ENCODE measurements at places on chromosomes 13 and 19.

DNA sequence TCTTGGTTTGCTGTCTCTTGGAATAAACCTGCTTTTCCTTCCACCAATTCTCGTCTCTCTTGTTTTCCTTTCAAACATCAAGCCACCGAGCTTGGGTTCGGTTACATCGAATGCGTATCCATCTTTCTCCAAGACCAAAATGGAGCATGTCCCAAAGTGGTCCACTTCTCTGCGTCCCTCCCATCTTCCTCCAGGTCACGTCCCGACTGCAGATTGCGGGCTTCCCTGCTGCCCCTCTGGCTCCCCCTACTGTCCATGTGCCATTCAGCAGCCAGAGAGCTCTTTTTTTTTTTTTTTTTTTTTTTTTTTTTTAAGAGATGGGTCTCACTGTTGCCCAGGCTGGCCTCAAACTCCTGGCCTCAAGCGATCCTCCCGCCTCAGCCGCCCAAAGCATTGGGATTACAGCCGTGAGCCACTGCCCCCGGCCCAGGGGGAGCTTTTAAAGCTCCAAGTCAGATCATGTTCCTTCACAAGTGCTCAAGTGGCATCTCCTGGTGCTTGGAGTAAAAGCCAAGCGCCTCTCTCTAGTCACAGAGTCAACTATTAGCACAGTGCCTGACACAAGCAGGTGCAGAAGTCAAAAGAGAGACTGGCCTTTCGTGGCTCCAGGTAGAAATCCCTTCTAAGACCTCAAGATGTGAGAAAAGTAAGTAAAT lies 10.0 kb downstream of the COL5A3 start:
- no peak for DNase-seq

GRCh38 chr19:13622766-13623715 lies 116.8 kb upstream of the CACNA1A start:
- DNase-seq = no peak

DNA sequence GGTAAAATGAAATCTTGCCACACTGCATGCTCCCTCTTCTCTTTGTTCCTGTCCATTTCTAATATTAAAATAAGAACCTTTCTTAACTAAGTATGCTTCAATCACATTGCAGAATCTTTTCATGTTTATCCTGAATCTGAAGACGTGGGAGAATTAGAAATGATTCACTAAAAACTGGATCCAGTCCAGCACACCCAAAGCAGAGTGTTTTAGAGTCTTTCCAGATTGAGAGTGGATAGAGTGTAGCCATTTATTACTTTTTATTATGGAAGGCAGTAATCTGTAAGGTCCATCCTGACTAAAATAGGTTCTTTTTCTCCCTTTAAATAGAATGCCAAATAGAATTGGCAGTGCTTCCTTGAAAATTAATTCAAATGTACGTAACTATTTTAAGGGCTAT lies 453.5 kb downstream of the TDRD3 start:
- no peak for DNase-seq

DNA sequence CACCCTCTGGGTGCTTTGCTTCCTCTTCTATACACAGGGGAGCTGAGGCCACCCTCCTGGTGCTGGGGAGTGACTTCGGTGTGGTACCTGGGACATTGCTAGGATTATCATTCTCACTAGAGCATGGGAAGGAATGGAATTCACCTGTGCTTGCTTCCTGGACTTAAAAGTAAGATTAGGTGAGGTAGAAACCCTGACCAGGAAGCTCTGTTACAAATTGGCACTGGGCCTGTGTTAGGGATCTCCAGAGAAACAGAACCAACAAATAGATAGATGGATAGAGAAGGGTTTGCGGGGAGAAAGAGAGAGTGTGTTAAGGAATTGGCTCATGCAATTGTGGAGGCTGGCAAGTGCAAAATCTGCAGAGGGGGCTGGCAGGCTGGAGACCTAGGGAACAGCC lies 13.9 kb upstream of the SIAH3 start:
- DNase-seq = no peak

GRCh38 chr13:72740015-72740414 lies 12.3 kb downstream of the BORA start:
- DNase-seq = no peak

- no peak for DNase-seq
Observed at GRCh38 chr13:62837895-62838294, 1422.2 kb upstream of the PCDH20 start.

- no peak for DNase-seq
Observed at GRCh38 chr13:29688193-29688592, 92.7 kb upstream of the SLC7A1 start.
